ENCODE measurements at places on chromosomes 3 and 15. TPM values are rescaled to one million over a fixed set of nuclear protein-coding genes. Genes with fewer than 3 reads are reported as not detected.
A peak's percentile ranks its signal among the peaks of the same experiment; 100 is the strongest.

The SERINC4 gene
- total RNA-seq = not detected

The CHRNA5 gene
- total RNA-seq = 1.9 TPM

The AADAC gene
- total RNA-seq = not detected

The UBAP1L gene
- total RNA-seq = 2.2 TPM

GRCh38 chr3:8520816-8521403, 19.3 kb downstream of the LMCD1 start:
- DNase-seq = no peak

GRCh38 chr3:15097891-15098290, 1.1 kb downstream of the RBSN start:
- DNase-seq = peak; percentile 14

GRCh38 chr15:39426552-39427532, 154.0 kb upstream of the THBS1 start:
- no peak for DNase-seq
